ENCODE measurements at places on chromosomes 5 and 9.

- DNase-seq: no peak
These were observed 302.9 kb downstream of the CEMIP2 start for GRCh38 chr9:71465392-71465791.

- no peak for DNase-seq
These were observed 260.2 kb upstream of the PPP1R2B start for GRCh38 chr5:156589946-156590216.

GRCh38 chr9:93182572-93182971, 1.4 kb upstream of the WNK2 start:
- no peak for DNase-seq

GRCh38 chr5:82861701-82862100, 215.5 kb downstream of the TMEM167A start:
- no peak for DNase-seq

DNA sequence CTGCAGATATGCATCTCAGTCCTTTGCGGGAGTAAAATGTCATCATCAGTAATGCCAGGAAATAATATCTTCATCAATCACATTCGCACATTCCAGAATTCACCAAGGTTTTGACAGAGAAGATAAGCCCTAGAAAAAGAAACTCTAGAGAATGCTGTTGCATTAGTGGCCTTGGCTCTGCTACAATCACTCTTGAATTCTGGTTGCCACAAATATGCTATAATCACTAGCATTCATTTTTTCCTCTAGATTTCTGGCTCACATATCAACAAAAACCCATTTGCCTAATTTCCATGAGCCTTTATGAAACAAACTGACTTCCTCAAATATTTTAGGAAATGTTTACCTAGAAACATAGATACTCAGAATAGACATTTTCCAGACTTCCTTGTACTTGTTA, 653.4 kb downstream of the ANXA1 start:
- no peak for DNase-seq

DNA sequence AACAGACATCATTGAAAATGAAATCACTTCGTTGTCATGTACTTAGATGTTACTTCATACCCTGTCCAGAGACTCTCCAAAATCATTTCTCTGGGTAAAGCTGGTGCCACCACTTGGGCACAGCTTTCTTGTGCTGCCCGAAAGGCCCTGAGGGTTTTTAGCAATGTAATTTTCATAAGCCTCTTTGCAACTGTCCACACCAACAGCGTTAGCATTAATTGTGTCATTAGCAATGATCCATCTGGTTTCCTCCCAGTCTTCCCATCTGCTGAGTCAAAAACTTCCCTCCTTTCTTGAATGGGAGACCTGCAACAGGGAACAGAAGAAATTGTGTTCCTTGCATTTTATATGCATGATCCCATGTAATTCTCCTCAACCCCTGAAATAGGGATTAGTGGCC, 8.6 kb upstream of the MSX2 start:
- DNase-seq: no peak

DNA sequence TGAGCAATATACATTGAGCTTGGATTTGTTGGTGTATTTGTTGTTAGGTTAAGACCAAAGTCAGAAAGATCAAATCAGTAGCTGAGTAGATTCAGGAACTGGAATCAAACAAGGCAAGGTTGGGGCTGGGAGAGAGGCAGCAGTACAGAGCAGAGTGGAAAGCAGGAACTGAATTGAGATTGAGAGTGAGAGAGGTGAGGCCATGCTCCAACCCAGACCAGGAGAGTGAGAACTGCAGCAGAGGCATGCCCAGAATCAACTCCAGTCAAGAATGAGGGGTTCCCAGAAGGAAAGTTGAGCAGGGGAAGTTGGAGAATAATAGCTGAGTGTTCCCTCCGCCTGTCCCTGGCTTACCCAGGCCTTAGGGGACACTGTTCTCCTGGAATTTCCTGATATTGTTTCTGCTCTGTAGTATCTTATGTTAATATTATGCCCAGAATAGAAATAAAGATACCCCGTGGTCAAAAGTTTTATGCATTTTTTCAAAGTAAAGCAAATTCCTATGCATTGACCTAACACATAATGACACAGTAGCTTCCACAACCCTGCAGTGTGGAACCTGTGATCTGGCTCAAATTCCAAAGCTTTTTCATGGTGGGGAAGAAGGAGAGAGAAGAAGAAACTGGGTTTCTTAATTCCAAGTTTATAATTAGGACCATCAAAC, 82.7 kb downstream of the SV2C start:
- no peak for DNase-seq

GRCh38 chr9:9412241-9412640, 1200.6 kb downstream of the PTPRD start:
- no peak for DNase-seq

GRCh38 chr5:119397518-119398380, 41.9 kb downstream of the TNFAIP8 start:
- DNase-seq: no peak

- no peak for DNase-seq
These were observed 104.6 kb downstream of the CDK5RAP2 start for GRCh38 chr9:120475341-120475740.

GRCh38 chr9:125038166-125038565, 97.3 kb upstream of the GOLGA1 start:
- DNase-seq: no peak

DNA sequence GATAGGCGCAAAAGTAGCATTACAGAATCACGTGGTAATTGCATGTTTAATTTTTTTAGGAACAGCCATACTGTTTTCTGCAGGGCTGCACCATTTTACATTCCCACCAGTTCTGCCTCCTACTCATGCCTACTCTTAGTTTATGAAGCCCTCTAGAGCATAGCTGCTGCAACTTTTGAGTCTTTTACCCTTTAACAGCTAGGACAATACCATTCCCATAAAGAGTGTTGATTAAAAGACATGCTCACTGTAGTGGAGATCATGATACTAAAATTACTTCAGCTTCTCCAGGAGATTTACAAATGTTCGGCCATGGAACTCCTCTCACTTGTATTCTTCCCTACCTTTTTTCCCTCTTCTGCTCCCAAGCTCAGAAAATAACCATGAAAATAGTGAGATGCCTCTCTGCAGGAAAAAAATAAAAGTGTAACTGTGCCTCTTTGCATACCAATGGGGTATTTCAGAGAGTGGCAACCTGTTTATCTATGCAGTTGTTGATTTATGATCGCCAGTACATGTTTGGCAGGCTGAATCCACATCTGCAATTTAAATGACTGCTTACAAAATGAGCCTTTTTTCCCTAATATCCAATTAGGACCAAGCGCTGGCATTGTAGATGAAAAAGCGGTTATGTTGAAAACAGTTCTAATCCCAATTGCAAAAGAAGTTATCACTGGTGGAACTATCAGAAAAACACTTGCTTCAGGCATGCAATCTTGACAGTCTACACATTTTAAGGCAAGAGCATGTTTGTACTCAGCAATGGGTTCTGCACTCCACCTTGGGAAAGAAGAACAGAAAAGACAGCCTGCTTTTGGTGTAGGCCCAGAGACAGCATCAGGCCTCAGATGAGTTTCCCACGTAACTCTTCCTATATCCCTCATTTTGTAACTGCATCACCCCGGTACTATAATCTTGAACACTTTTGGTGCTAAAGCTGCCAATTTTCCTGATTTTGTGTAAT, 131.1 kb downstream of the ADAMTSL1 start:
- no peak for DNase-seq

DNA sequence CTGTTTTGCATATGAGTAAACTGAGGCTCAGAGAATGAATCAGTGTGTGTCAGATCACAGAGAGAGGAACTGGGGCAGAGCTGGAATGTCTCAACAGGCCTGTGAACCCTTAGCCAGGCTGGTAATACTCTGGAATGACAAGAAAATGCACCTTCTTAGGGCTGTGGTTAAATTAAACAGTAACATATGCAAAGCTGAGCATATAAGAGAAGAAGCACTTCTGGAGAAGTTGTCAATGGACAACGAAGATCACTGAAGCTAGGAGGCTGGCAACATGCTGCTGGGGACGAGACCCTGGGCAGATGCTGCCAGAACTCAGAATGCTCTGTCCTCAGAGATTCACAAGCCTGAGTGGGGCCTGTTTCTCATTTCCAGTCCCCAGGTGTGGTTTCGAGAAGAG, 64.6 kb upstream of the EPB41L4B start:
- DNase-seq: no peak
